NCI-H1436 (cell line): ENCODE measurements at places on chromosomes 2 and 18.

GRCh38 chr2:144190908-144191605 is 328.9 kb downstream of the ZEB2 start:
- DNase-seq = no peak

GRCh38 chr2:224584111-224584784 is 915 bp downstream of the CUL3 start:
- no peak for DNase-seq

DNA sequence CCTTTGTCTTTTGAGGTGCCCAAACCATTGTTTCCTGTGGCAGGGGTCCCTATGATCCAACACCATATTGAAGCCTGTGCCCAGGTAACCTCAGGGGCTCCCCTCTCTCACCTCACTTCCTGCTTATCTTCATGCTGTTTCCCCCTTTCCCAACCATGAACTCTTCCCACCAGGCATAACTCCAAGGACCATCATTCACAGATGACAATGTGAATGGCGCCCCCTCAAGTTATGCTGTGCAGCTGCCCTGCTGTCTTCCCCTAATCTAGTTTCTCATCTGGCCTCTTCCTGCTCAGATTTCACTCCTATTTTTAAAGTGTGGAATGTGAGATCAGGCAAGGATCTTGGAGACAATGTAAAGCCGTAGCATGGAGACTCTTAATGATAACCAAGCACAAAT is 1.4 kb downstream of the GMPPA start:
- no peak for DNase-seq

GRCh38 chr18:69157906-69158305 is 242.8 kb upstream of the DOK6 start:
- DNase-seq = no peak

GRCh38 chr2:71347517-71347916 is 15.9 kb downstream of the ZNF638 start:
- DNase-seq = no peak

GRCh38 chr2:195932-196331 is 67.9 kb downstream of the SH3YL1 start:
- no peak for DNase-seq

DNA sequence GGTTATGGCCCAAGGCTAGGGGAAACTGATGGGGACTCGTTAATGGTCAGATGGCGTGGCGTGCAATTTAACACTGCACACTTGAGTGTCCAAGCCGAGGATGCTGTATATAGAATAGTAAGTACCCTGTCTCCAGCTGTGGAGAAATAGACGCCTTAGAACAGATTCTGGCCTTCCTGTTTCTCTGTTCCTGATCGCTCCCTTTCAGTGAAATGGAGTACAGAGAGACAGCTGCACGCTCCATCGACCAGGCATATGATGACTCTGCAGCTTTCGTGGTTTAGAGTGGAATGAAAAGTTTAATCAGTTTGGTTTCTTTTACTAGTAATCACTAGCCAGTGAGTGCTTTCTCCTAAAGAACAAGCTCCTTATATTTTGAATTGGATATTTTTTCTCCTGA is 213.4 kb downstream of the NEDD4L start:
- no peak for DNase-seq

DNA sequence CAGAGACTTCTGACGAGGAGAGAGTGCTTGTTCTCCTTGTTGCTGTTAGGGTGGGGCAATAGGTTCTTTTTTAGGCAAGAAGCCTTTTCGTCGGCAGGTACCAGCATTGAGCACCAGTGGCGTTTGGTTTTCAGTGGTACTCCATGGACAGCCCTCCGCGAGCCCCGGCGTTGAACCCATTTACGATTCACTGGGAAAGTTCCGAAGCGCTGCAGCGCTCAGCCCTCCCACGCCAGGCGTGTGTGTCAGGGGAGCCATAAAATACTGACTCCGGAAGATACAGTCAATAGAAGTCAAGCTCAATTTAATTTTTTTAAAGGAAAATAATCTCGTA is 494 bp upstream of the ROCK1 start:
- peak; percentile 39 for DNase-seq

DNA sequence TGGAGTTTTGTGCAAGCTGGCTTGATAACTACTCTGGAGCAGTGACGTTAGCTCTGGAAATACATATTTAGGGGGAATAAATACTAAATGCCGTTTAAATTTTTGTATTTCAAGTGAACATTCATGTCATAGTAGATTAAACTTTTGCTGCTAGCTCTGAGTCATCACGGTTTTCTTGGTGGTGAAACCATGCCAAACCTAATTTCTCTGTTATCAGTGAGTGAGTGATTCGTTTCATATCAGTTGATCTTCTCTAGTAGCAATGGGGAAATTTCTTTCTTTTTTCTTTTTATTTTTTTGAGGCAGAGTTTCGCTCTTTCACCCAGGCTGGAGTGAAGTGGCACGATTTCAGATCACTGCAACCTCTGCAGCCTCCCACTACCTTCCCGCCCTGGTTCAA is 211.1 kb downstream of the PTPRM start:
- no peak for DNase-seq

GRCh38 chr2:18630541-18630940 is 41.2 kb upstream of the NT5C1B start:
- no peak for DNase-seq

GRCh38 chr2:64288321-64289193 is 144.3 kb upstream of the PELI1 start:
- no peak for DNase-seq

GRCh38 chr2:11861044-11861443 is 114.6 kb downstream of the LPIN1 start:
- no peak for DNase-seq

DNA sequence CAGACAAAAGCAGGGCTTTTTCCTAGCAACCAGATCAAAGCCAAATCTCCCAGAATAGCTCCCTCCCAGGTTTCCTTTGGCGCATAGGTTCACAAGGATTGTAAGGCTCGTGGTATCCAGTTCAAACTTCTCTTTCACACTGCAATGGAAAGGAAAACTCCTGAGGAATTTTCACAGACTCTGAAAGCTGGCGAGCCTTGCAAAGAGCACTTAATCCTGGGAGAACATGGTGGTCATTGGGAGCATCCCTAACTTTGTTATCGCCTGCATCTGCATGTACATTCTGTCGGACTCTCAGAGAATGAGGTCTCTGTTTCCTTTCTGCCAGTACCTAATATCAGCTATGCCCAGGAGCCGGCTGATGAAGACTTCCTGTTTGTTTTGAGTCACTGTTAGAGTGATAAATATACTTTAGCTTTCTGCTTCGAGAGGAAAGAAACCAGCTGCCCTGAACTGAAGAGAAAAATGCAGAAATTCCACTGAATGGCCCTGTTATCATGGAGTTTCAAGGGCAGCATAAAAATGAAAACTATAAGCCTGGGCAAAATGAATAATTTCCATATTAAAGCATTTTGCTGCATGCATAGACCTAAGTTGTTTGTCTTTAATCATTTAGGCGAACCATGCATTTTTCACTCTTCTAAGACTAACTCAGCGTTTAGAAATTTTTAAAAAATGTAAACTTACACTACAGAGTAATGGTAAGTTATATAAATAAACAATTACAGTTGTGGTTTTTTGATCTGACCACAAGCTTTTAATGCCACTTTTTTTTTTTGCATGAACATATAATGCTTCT is 76.4 kb upstream of the ZEB2 start:
- DNase-seq = no peak

DNA sequence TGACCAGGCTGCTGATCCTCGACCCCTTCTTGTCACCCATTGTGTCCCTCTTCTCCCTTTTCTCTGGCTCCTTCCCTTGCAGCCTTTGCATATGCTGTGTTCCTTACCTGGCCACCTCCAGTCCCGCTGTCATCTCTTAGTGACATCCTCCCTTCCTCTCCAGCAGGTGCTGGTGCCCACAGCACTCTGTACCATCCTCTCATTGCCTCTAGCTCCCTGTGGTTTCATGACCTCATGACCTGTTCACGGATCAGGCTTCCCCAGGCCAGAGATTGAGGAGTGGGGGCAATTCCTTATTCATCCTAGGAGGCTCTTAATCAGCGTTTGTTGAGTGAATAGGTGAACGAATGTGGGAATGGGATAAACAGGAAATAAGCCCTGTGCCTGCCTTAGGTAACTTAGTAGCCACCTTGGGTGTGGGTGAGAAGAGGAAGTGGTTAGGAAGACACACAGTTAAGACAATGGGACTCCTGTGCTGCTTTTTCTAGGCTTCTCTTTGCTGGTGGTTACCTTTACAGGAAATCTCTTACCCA is 35.5 kb downstream of the ITGA6 start:
- DNase-seq = no peak

DNA sequence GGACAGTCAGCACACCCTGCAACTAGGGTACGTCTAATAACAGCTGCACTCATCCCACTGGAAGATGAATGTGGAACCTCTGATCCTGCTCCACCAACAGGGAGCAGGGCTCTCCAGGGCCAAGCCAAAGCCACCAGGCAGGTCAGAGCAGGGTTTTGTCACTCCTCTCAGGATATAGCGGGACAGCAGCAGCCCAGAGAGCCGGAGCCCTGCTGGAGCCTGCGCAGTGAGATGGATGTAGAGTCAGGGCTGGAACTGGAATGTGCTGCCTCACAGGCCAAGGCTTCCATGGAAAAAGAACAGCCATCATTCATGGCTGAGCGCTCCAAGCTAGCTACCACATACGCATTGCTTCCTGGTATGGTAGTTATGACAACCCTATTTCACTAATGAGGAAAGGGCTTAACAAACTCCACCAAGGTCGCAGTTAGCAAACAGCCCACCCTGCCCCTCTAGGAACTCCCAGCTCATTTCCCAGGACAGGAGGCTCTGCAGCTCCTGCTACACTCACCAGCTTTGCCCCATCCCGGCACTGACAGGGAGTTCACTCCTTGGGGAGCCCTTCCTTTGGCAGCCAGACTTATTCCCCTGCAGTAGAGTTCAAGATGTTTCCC is 85.2 kb downstream of the HS1BP3 start:
- DNase-seq = no peak

DNA sequence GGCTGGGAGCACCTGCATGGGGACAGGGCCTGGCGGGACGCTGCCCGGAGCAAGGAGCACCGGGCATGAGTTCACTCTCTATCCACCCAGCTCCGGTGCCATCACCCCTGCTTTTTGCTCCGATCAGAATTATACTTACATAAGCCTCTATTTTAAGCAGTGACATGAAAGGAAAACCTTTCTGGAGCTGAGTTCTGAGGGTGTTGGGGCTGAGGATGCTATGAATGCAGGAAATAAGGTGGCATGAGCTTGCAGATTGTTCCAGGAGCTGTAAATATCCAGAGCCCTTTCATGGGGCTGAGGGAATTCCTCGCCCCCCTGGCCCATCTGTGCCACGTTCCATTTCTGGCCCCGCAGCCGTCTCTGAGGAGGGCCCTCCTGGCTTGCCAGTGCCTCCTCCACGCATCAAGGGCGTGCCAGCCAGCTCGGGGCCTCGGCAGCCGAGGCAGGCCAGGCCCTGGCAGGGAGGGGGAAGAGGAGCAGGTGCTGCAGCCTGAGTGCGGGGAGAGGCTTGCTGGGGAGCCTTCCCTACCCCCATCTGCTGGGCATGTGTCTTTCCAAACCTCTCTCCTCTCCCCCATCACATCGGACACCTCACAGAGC is 91.7 kb upstream of the MCFD2 start:
- DNase-seq = no peak

DNA sequence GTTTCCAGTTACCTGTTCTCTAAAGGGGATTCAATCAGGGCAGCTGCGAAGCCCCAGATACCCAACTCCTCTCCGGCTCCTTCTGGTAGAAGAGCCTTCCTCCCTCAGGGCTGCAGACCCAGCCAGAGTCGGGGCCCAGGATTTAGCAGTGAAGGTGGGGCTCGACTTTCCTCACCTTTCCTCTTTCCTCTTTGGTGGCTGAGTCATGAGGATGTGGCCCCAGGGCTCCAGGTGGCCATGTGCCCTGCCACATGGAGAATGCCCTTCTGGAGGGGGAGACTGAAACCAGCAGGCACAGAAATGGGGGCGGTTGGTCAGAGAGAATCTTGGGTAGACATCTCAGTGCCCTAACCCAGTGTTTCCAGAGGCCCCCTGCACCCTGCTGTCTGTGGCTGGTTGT is 402.6 kb downstream of the NBAS start:
- DNase-seq = no peak

- no peak for DNase-seq
Observed at GRCh38 chr2:15128846-15129245, 432.3 kb downstream of the NBAS start.

GRCh38 chr2:101476605-101477208 is 1.8 kb upstream of the RFX8 start:
- DNase-seq = no peak

DNA sequence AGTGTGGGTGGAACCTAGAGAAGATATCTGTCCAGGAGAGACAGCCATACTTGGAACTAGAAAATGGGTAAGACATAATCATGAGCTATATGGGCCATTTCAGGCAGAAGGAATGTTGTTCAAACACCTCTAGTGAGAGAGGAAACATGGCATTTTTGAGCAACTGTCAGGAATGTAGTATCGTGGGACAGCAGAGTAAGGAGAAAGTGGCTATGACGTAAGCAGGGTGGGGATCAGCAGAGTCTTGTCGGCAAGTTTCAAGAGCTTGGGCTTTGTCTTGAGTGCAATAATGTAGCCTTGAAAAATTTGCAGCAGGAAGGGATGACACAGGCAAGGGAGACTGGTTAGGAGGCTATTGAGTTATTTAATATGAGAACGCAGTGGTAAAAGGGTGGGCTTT is 20.4 kb downstream of the SERPINB7 start:
- DNase-seq = no peak

GRCh38 chr2:203061346-203061745 is 46.7 kb downstream of the NBEAL1 start:
- DNase-seq = no peak

GRCh38 chr2:145543856-145544255 is 1023.9 kb upstream of the ZEB2 start:
- DNase-seq = no peak

- DNase-seq = peak; percentile 46
Observed at GRCh38 chr2:25700221-25700660, 26.9 kb upstream of the DTNB start.

- no peak for DNase-seq
Observed at GRCh38 chr18:10928011-10928771, 221.2 kb downstream of the PIEZO2 start.

DNA sequence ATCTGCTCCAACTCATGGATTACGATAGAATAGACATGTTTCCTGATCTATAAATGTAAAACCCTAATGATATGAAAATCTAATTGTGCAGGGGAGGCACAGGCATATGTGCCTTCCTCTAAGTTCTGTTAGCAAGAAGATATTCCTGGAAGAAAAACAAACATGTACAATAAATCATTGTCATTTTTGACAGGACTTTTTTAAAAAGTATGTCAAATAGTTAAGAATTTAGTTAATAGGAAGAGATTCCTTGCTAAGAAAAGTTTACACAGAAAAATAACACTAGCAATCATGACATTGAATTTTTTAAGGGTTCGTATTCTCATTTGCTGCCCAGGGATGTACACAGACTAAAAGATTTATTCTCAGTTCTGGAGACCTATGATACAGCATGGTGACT is 15.3 kb upstream of the CREB1 start:
- DNase-seq = no peak

GRCh38 chr2:174076040-174076439 is 110.9 kb upstream of the SP3 start:
- no peak for DNase-seq

GRCh38 chr2:67879586-67880290 is 183.1 kb downstream of the C1D start:
- no peak for DNase-seq
